Fibroblast of skin of left quadriceps (primary cell): ENCODE measurements at places on chromosomes 1 and 21.

- DNase-seq = peak; percentile 16
These were observed 214.6 kb downstream of the TRABD2B start for GRCh38 chr1:47782414-47783166.

DNA sequence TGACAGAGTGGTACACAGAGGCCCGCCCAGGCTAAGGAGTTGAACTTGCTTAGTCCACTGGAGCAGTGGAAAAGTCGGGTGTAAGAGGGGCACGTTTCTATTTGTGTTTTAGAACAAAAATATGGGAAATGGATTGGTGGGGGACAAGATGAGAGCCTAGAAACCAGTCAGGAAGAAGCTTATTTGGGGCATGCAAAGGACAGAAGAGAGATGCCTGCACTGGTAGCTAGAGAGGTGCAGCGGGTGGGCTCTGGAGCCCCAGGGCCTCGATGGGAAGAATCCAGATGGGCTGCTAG, 1.2 kb upstream of the LIN9 start:
- no peak for DNase-seq

- DNase-seq = no peak
These were observed 113.5 kb downstream of the PRDM2 start for GRCh38 chr1:13813398-13814012.

DNA sequence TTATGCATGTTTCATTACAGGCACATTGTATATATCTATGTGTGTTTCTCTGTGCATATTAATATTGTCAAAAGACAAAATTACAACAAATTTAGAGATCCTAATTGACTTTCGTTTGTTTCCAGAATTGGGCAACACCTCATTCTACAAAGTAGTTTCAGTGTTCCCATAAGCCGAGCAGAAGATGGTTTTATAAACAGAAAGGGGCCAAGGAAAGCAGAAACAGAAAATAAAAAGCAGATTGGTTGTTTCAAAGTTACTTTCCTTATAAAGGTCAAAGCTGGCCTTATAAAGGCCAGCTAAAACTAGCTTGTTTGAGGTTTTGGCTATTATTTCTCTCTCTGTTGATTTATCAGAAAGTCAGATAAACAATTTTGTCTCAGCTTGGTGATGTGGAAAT, 116.2 kb upstream of the FGGY start:
- no peak for DNase-seq

- no peak for DNase-seq
These were observed 19.6 kb upstream of the C1orf174 start for GRCh38 chr1:3919706-3920105.

DNA sequence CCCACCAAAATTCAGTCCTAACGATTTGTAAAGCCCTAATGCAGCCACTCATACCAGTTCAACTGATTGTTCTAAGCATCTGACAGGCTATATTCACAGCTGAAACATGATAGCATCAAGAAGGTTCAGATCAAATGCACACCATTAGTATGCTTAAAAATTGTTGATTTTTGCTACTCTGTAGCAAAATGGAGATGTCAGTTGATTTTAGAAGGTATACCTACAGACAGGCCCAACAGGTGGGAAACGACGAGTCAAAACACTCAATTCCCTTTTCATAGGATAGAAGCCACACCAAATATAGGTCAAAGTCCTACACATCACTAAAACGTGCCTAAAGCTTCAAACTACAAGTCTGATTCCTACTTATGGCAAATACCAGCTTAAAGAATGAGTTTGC, 6.7 kb downstream of the SFPQ start:
- DNase-seq = no peak

- DNase-seq = no peak
These were observed 32.4 kb downstream of the SPTA1 start for GRCh38 chr1:158654086-158654485.

DNA sequence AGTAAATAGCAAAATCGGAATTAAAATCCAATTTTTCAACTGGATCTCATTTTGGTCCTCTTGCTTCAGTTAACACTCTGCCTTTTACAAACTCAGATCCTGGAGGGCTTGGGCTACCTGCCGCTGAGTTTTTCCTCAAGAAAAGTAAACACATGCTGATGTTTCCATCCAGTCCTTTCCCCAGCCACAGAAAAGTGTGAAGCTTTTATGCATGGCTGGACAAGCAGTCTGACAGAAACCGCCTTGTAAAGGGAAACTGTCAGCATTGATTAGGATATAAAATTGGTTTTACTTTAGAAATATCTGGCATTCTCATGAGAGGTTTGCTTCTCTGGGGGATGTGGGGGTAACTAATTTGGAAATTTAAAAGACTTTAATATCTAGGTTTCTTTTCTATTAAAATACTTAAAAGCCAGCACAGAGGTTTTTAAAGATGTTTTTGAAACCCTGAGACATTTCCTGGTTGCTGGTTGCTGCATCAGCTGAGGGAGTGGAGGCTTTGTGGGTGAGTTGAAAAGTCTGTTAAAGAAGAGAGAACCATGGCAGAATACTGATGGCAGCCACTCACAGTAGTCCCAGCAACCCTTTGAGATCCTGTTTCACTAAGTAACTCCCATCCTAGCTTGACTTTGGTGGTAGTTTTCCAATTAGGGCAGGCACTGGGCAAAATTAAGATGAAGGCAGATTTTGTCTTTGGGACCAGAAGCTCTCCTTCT, 238.3 kb downstream of the PAPPA2 start:
- DNase-seq = no peak

GRCh38 chr1:90291431-90292216, 296.7 kb downstream of the ZNF326 start:
- DNase-seq = peak; percentile 3

DNA sequence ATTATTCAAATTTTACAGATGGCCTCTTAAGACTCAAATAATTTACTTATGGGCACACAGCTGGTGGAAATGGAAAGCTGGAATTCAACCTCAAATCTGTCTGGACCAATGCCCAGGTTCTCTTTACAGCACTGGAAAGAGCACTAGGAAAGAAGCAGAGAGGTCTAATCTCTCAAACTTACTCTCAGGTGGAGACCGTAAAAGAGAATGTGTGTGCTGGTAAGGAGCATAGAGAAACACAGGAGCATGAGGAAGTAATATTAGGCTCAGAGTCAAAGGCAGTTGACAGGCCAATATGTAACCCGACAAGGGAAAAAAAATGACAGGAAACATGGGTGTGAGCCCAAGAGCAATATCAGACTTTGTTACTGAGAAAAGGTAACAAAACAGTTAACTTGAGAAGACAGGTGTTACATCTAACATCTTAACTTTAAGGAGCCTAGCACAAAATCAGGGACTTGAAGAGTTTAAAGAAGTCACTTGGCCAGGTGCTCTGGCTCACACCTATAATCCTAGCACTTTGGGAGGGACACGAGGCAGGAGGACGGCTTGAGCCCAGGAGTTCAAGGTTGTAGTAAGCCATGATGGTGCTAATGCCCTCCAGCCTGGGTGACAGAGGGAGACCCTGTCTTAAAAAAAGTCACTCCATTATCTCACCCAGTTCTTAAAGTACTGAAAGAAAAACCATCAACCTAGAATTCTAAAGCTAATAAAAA, 20.7 kb downstream of the PPP1R15B start:
- no peak for DNase-seq

DNA sequence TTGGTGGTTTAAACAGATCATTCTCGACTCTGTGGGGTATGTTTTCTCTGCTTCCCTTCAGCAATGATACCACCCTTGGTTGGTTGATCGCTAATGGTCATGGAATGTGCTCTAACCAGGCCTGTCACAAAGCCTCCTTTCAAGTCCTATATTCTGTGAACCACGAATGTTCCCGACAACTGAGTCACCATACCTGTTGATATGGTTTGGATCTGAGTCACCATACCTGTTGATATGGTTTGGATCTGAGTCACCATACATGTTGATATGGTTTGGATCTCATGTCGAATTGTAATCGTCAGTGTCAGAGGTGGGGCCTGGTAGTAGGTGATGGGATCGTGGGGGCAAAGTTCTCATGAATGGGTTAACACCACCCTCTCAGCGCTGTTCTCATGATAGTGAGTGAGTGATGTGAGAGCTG, 10.2 kb upstream of the CAMK2N1 start:
- DNase-seq = no peak

GRCh38 chr1:210003501-210003900, 65.5 kb downstream of the SYT14 start:
- no peak for DNase-seq

- DNase-seq = peak; percentile 33
These were observed 88.1 kb upstream of the RUNX3 start for GRCh38 chr1:25018110-25018735.

DNA sequence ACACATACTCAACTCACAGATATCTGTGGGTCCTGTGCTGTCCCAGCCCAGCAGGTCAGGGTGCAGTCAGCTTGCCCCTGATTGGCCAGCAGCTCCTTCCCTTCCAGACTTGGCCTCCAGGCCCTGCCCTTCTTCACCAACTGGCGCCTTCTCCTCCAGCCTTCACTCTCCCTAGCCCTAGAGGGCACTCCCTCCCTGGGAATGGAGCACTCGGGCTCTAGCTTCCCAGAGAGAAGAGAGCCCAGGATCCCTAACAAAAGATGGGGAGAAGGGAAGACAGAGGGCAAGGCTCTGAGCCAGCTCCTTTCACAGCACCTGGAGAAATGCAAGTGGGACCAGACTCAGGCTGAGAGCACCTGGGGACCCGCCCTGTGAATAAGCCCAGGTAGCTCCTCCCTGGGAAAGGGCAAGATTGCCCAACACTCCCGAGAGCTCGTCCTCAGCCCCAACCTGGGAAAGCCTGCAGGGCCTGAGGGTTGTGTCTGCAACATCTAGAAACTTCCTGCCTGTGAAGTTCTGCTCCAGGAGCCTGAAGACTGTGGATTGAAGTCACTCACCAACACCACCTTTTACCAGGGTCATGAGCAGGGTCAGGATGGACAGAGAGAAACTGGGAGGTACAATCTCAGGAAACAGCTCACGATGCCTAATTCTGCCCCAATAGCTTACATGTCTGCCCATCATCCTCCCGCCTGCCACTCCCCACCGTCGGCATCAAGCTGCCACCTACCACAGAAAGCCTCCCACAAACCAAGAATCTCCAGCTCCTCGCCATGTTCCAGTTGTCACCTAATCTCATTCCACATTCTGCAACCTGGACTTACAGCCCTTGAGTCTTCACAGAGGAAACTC, at the start of gene PGLYRP4:
Gene PGLYRP4 (minus strand): TSS at position 331 of the 852 bp plus-strand sequence. CDS start 909 bp downstream, outside the sequence.
- DNase-seq = no peak

DNA sequence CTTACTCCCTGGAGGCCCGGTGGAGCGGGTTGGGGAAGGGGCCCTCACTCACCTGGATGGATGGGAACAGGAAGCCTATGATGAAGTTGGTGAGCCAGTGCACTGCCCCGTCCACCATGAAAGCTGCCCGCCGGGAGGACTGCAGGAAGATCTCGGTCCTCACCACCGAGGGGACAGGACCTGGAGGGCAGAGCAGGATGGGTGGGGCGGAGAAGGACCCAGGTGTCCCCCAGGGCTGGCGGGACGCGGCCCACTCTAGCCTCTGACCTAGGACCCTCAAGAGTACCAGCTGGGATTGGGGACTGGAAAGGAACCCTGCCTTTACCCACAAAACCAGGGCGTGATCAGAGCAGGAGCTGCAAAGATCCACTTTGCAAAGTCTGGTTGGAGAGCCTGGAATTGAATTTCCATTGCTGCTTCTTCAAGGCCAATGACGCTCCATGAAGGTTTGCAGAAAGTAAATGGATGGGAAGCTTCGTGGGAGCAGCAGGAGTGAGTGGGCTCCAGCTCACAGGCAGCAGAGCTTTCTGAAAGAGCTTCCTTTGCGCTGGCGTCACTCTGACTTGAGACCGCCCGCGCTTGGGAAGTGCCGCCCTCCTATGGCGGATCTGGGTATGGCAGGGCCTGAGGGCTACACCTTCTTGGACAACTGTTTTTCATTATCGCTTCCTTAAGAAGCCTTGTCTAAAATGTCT, 21.4 kb downstream of the SLC2A7 start:
- peak; percentile 80 for DNase-seq

DNA sequence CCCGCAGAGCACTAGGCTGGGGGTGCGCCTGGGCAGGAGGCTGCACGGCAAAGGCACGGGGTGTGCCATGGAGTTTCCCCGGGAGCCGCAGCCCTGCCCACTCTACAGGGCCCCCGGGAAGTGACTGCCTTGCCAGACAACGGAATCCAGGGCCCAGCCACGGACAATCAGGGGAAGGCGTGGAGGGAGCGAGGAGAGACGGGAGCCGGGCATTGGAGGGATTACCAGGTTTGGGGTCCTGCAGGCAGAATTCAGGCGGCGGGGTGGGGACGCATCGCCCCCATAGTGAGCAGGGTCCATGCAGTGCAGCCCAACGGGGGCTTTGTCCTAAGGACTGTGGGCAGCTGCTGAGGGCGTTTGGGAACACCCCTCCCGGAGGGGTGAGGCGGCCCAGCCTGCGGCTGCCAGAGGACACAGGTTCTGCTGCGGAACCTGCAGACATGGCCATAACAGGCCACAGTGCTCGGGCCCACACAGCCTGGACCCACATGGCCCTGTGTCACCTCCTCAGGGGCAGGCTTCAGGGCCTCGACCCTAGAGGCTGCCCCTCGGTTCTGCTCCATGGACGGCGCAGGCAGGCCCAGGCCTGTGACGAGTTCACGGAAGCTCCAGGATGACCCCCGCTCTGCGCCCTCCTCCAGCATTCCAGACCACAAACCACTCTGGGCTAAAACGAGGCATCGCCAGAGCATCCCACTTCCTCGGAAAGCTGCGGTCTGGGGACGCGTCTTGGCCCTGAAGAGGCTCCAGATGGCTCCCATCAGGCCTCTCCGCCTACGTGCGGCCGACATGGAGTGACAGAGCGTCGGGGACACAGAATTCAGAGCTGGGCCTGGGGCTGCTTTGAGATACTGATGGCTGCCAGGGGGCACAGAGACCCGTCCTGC, 54.5 kb downstream of the COL6A1 start:
- DNase-seq = peak; percentile 78

GRCh38 chr1:163866564-163866963, 544.8 kb downstream of the NUF2 start:
- DNase-seq = peak; percentile 53

DNA sequence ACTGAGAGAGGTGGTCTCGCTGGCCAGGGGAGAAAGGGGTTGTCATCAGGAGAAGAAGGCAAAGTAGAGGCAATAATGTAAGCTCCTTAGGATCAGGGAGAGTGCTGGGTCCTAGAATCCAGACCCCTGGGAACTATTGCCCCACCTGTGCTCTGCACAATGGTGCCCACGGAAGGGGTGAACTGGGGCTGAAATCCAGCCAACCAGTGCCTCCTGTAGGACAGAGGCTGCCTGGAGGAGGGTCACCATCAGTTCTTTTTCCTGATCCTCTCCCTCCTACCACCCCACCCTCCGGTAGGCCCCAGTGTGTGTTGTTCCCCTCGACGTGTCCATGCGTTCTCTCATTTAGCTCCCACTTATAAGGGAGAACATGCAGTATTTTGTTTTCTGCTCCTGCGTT, 52.9 kb upstream of the ATP2B4 start:
- DNase-seq = no peak

DNA sequence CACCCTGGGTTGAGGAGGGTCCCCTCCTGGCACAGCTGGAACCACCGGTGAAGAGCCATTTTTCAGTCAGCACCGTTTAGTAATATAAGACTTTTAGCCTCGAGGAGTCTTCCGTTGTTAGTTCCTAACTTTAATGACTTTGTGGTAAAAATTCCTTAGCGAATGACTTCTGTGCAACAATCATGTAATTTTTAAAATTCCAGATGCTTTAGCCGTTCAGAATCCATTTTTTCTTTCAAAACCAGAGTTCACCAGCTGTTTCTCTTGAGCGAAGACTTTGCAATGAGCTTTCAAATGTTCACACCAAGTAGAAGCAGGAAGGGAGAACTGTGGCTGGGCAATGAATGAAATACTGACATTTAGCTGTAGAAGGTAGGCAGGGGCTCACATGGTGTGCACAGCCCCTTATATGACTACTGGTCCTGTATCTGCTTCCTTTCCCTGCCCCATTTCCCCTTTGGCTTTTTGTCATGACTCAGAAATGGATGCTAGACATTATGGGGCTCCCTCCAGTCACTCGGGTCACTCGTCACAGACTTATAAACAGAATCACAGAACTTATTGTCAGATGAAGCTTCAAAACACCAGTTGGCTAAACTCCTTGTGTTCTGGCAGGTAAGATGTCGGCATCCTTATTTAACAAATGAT, 4.1 kb downstream of the DISC1 start:
- DNase-seq = peak; percentile 75
